Mammary epithelial cell (primary cell): ENCODE measurements at places on chromosomes 4 and X.

- DNase-seq = no peak
Observed at GRCh38 chr4:120617171-120617570, 305.4 kb downstream of the PRDM5 start.

GRCh38 chr4:20255823-20256222, 4.1 kb downstream of the SLIT2 start:
- no peak for DNase-seq

- no peak for DNase-seq
Observed at GRCh38 chrX:41758401-41758800, 34.4 kb downstream of the GPR82 start.

DNA sequence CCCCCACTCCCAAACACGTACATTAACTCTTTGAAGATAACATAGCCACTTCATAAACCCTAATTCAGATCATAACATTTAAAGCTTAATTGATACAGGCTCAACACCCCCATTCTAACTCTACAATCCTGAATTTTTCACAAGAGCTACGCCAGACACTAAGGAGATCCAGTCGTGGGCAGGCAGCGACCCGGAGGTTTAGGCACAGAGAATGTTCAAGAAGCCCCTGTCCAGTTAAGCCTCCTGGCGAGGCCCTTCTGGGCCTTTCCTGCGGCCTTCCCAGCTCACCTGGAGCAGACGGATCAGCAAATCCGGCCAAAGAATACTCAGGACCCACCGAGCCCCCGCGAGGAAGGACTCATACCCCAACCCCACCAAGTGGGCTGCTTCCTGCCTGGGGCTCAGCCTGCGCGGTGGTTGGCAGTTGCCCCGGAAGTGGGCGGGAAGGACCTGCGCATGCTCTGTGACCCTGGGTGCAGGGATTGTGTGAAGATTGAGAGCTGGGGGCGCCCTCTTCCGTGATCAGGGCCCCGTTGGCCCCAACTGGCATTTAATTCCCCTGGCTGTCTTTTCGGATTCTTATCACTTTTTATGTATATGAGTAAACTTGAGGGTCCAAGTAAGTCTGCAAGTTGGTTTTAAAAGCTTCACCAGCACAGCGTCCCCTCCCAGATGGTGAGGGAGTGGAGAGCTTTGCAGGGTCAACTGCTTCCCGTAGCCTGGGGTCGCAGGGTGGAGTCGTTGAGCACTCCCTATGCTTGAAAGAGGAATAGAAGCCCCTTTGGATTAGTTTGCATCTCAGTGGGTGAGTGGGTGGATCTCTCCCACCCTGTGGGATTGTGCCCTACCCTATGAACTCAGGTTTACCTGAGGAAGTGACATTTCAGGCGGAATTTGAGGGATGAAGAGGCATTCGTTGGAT, at the start of gene TRIM61:
TSS of gene TRIM61 (minus strand) at position 415 of the 922 bp plus-strand sequence. CDS start 7,655 bp downstream, outside the sequence.
- no peak for DNase-seq

GRCh38 chr4:3013839-3014350, 50.5 kb downstream of the GRK4 start:
- no peak for DNase-seq

DNA sequence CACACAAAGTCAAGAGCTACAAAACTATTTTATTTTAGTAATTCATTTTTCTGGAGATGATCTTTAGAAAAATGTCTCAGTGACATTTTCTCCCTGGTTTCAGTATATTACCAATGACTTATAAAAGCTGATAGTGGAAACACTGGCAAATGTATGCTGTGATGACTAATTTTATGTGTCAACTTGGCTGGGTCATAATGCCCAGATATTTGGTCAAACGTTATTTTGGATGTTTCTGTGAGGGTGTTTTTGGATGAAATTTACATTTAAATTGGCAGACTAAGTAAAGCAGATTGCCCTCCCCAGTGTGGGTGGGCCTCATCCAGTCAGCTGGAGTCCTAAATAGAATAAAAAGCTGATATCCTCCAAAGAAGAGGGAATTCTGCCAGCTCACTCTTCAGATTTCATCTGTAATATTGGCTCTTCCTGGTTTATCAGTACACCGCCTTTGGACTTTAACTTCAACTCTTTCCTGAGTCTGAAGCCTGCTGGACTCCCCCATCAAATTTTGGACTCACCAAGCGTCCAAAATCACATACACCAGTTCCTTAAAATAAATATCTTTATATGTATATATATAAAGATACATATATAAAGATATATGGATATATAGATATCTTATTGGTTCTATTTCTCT, 31.2 kb upstream of the RAB40A start:
- no peak for DNase-seq

DNA sequence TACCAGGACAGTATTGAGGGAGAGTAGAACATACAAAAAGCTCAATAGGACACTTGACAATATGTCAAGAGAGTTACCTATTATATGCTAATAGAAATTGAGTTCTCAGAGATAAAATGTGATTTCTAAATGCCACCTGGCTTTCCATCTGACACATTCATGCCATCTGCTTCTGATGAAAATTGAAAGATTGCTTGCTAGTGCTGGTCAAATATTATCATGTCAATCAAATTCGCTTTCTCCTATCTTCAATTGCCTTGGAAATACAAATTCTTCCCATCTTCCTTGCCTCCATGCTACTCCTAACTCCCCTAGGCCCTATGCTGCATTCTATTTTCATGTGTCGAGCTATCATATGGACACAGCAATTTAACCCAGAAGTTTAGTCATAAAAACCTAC, 1076.9 kb downstream of the ARAP2 start:
- DNase-seq = no peak
